ENCODE measurements at places on chromosomes 11 and 22.

GRCh38 chr11:104148074-104148473, 15.9 kb downstream of the PDGFD start:
- DNase-seq: no peak

GRCh38 chr11:16935518-16936302, 78.5 kb downstream of the PLEKHA7 start:
- DNase-seq: no peak

DNA sequence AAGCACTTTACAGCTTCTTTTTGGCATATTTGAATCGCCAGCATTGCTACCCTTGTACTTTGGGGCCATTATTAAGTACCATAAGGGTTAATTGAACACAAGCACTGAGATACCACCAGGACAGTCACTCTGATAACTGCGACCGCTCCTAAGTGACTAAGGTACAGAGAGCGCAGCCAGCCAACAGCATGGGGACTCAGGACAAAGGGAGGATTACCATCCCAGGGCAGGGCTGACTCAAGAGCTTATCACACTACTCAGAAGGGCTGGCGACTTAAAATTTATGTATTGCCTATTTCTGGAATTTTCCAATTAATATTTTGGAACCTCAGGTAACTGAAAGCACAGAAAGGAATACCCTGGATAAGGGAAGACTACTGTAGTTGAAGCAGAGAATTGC, 479 bp downstream of the ZNF280A start:
- no peak for DNase-seq

DNA sequence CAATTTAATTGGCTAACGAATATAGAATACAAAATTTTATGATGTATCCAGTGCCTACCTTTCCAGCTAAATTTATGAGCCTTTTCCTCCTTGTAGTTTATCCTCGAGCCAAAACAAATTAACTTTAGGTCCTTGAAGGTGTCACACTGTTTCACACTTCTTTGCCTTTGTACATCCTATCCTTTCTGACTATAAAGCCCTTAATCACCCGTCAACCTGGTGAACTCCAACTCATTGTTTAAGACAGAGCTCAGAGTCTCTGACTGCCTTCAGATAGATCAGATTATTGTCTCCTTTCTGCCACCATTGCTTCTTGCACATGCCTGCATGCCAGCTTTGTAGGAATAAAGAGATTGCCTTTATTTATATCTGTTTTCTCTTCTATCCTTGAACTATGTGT, 58.8 kb downstream of the CNTN5 start:
- no peak for DNase-seq

DNA sequence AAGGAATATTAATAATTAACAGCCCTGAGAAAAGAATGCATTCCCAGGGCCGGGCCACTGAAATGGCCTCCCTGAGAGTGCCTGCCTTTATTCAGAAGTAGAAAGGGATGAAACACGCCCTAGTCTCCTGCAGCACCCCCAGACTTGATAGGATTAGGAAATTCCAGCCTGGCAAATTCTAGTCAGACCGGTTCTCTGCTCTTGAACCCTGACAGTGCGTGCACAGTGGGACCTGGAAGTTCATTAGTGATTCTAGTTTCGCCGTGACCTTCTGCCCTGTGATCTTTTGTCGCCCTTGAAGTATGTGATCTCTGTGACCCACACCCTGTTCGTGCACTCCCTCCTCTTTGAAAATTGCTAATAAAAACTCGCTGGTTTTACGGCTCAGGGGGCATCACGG, 2.1 kb upstream of the GSTP1 start:
- DNase-seq: no peak

- DNase-seq: peak; percentile 48
Measured at GRCh38 chr22:44664149-44664548, 37.9 kb upstream of the PRR5 start.

GRCh38 chr11:77206264-77207018, 78.4 kb downstream of the MYO7A start:
- no peak for DNase-seq

- no peak for DNase-seq
Measured at GRCh38 chr11:122984186-122985011, 2.8 kb upstream of the BSX start.

DNA sequence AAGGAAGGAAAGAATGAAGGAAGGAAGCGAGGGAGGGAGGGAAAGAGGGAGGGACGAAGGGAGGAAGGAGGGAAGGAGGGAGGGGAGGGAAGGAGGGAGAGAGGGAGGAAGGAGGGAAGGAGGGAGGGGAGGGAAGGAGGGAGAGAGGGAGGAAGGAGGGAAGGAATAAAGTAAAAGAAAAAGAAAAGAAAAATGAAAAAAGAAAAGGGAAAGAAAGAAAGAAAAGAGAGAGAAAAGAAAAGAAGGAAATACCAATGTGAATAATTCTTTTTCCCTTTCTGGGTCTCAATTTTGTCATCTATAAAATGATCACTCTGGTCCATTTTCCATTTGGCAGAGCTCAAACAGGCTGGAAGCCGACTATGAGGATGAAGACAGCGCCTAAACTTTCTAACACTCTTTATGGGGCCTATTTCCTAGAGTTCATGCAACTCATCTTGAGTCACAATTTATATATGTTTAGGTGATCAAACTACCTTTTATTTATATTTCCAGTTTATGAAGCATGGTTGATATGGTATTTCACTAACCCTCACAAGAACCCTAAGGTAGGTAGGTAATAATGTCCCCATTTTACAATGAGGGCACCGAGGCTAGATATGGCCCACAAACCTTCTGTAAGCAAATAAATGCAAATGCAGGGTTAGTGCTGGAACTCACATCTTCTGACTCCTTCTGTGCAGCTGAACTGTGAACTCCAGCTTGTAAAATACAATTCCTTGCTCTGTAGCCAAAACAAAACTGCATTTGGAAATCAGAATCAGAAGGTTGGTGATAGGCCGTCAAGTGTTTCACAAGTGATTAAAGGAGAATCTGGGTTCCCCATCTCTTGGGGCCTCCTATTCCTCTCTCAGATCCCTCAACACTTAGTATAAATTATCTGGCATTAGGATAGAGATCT, 434.3 kb downstream of the ETS1 start:
- DNase-seq: no peak

- no peak for DNase-seq
Measured at GRCh38 chr11:14242187-14242586, 116.8 kb downstream of the RRAS2 start.

DNA sequence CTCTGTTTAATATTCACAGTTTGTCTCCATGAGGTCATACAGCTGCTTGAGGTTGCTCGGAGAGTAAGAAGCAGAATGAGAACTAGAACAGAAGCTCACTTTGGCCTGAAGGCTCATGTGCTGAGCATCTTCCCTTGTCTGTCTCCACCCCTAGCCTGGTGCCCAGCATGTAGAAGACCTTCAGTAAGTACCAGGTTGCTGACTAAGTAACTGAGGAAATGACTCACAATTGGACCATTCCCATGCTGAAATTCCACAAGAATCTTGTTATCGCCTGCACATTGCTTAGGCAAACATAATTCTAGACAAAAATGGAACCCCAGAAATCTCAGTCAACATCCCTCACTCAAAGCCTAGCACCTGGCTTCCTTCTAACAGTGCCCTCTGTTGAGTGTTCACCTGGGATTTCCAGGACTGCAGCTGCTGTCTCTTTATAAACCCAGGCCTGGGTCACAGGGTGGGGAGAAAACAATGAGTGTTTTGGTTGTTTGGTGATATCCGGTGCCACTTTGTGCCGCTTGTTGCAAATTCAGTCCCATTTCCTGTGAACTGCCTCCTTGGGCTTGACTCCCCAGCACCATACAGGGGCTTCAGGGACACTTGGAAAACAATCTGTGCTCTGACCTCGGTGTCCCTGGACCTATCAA, 406.8 kb downstream of the ETS1 start:
- no peak for DNase-seq

GRCh38 chr11:2777871-2778629, 78.3 kb upstream of the KCNQ1OT1 start:
- DNase-seq: no peak

- no peak for DNase-seq
Measured at GRCh38 chr11:119374632-119375336, 6.7 kb downstream of the USP2 start.

GRCh38 chr22:38607680-38608079, 37.7 kb upstream of the DMC1 start:
- no peak for DNase-seq

DNA sequence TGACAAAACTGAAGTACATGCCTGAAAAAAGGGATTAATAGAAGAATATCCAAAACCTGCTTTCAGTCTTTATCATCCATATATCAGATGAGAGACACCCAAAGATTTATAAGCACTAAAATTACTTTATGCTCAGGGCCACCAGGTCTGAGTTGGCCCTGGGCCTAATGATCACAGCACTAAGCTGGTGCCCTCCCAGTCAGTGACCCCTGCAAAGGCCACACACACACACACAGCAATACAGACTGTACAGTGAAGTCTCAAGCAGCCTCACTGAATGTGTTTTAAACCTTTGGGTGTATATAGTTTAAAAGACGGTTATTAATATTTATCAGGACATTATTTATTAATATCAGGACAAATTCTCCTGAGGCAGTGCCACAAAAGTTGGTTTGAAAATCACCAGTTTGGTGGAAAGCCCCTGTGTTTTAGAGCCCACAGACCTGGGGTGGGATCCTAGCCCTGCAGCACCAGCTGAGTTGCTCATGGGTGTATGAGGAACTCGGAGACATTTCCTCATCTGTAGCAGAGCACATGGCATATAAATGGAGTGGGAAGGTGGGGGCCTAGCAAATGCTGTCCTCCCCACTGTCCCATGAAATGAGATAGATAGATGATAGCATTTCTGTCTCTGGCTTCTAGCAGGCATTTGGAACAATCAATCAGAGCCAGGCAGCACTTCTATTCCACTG, 48.4 kb upstream of the HORMAD2 start:
- DNase-seq: no peak

- no peak for DNase-seq
Measured at GRCh38 chr11:134521452-134522289, 109.6 kb upstream of the B3GAT1 start.

DNA sequence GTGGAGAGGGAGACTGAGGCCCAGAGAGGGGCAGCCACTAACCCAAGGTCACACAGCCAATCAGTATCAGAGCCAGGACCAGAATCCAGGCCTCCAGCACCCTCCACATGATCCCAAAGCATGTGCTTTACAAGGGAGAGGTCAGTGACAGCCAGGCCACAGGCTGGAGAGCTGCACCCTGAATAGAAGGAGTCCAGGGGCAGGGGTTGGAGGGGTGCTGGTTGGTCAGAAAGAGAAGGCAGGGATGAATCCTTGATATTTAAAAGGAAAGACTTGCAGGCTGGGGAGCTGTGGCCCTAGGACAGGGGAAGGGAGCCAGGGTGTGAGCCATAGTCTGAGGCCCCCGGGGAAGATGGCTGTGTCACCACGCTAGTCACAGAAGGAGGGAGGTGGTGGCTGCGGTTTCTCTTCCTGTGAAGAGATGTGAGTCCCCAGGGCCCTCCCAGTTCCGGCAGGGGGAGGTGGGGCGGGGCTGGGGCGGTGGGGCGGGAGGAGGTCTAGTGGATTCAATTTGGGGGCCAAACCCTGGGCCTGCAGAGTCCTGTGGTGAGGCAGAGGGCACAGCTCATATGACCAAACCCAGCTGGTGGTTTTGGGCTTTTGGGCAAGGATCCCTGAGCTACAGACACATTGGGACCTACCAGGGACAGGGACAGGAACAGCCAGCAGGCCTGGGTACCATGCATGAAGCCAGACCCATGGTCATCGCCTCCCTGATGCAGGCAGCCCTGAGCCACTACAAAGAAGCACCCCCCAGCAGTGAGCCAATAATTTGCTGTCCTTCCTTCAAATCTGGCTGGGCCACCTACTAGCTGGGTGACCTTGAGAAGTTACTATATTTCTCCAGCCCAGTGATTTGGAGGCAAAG, 14.0 kb downstream of the RAC2 start:
- peak; percentile 65 for DNase-seq

DNA sequence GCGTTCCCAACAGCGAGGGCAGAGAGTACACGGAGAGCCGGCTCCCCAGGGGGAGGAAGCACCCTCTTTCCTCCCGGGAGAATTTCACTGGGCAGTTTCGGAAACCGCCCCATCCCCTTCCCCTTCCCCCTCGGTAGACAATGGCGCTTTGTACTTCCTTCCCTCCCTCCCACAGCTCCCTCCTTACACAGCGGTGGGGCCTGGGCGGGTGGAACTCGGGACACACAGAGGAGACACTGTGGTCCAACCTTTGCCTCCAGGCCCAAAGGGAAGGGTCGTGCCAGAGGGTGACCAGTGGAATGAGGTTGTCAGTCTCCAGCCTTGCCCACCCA, 4.3 kb downstream of the SMTN start:
- DNase-seq: no peak

- DNase-seq: no peak
Measured at GRCh38 chr11:124602193-124602592, 9.0 kb upstream of the PANX3 start.

DNA sequence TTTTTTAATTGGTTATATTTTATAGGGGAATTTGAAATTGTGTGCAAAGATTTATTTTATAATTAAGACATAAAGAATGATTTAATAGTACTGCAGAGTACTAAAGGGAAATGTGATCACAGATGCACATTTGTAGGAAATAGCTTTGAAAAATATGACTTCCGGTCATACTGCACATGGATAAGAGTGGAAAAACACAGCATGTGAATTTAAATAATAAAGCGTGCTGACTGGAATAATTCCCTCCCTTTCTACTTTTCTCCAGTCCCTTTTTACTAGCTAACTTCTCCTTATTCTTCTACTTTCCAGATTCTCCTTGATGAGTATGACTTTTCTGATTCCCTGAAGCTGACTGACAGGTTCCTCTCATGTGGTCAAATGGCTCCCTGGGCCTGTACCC, 238.4 kb upstream of the CTSC start:
- no peak for DNase-seq

- peak; percentile 39 for DNase-seq
Measured at GRCh38 chr11:75562048-75562835, at the start of gene SERPINH1. SERPINH1 (plus strand) TSS chr11:75562253; CDS start chr11:75566350, 4,097 bp downstream.

DNA sequence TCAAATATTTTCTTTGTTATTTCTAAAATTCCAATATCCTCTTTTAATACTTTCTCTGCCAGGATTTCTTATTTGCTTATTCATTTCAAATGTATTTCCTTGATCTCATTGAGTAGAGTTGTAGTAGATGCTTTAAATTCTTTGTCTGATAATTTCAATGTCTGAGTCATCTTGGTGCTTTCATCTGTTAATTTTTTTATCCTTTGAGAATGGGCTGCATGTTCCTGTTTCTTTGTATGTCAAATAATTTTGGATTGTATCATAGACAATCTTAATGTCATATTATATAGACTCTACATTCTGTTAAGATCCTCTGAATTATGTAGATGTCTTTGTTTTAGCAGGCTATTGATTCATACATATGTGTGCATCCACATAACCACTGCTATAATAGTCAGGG, 57.5 kb downstream of the MYEOV start:
- DNase-seq: no peak
